ENCODE measurements at places on chromosomes 7 and 10.
A peak's percentile ranks its signal among the peaks of the same experiment; 100 is the strongest.

- no peak for DNase-seq
These were observed 148.6 kb upstream of the FAM3C start for GRCh38 chr7:121544726-121545125.

DNA sequence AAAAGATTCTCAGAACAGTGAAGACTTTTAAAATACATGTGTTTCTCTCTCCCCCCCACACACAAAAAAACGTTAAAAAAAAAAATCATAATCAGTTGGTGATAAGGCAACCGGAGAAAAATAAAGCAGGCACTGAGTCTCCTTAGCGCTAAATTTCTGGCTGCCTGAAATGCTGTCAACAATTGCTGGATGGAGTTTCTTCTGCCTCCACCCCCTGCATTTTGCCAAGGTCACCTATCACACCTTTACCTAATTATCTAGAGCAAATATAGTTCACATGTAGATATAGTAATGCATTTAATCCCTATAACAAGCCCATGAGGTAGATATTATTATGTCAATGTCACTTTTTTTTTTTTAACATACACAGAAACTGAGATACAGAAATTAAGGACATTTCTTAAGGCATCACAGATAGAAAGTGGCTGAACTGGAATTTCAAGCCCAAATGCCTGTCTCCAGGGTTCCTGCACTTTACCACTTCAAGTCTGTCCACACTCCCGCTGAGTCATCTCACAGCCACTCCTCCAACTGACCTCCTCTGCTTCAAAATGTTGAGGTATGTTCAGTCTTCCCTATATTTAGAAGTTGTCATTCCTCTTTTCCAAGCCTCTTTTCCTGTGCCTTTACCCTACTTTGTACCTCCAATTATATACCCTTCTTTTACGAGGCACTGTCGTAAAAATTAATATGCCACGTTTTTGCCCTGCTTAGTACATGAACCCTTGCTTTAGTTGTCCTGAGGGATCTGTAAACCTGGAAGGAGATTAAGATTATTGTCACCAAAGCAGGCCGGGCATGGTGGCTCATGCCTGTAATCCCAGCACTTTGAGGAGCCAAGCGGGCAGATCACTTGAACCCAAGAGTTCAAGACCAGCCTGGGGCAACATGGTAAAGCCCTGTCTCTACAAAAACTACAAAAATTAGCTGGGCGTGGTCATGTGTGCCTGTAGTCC, 72.8 kb upstream of the MPP7 start:
- no peak for DNase-seq

GRCh38 chr7:88316456-88316855, 9.8 kb upstream of the STEAP4 start:
- DNase-seq = no peak

DNA sequence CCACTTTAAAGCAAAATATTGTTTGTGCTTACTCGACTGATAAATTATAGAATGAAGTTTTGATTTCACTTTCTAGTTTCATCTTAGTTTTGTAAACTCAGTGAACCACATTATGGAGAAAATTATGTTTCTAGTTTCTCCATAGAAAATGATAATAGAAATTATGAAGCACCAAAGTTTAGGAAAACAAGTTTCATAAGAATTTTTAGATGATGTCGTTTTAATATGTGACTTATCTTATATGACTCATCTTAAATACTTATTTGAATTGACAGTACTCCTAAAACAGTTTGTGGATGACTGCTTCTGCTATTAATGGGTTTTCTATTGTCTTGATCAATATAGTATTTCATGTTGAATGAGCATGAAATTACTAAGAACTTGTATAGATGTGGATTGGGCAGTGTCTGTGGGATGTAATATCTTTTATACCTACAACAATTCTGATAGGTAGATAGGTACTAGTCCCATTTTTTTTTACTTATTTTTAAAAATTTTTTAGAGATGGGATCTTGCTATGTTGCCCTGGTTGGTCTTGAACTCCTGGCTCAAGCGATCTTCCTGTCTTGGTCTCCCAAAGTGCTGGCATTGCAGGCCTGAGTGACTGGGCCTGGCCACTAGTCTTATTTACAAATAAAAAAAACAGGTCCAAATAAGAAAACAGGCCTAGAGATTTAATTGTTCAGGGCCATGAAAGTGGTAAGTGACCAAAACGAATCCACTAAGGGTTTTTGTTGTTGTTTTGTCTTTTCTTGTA, 3.7 kb downstream of the HBP1 start:
- DNase-seq = no peak

- no peak for DNase-seq
These were observed 81.3 kb downstream of the PRKCQ start for GRCh38 chr10:6498771-6499170.

DNA sequence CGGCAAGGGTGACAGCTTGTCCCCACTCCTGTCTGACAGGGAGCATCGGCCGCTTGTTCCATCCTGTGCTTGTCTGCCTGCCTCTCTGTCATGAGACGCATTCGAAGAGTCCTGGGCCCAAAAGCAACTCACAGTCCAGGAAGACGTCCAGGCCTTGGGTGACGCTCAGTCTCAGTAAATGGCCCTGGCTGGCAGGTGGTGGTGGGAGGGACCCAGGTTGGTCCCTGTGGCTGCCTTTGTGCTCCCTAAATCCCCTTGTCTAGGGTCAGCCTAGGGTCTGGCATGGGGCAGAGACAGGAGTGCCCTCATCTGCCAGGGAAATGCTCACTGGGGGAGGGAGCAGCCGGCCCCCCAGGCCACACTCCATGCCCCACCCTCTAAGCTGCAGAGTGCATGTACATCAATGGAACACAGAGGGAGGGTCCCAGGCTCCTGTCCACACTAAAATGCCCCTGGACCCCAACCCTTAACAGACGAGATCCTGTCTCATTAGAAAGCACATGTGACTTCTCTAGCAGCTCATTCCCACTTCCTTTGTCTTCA, 295.2 kb upstream of the ZNF32 start:
- no peak for DNase-seq

- no peak for DNase-seq
These were observed 5.1 kb downstream of the DPY19L1 start for GRCh38 chr7:35032166-35032565.

GRCh38 chr7:71484380-71484779, 352.4 kb downstream of the GALNT17 start:
- no peak for DNase-seq

- no peak for DNase-seq
These were observed 160.1 kb downstream of the FZD1 start for GRCh38 chr7:91424371-91424770.

DNA sequence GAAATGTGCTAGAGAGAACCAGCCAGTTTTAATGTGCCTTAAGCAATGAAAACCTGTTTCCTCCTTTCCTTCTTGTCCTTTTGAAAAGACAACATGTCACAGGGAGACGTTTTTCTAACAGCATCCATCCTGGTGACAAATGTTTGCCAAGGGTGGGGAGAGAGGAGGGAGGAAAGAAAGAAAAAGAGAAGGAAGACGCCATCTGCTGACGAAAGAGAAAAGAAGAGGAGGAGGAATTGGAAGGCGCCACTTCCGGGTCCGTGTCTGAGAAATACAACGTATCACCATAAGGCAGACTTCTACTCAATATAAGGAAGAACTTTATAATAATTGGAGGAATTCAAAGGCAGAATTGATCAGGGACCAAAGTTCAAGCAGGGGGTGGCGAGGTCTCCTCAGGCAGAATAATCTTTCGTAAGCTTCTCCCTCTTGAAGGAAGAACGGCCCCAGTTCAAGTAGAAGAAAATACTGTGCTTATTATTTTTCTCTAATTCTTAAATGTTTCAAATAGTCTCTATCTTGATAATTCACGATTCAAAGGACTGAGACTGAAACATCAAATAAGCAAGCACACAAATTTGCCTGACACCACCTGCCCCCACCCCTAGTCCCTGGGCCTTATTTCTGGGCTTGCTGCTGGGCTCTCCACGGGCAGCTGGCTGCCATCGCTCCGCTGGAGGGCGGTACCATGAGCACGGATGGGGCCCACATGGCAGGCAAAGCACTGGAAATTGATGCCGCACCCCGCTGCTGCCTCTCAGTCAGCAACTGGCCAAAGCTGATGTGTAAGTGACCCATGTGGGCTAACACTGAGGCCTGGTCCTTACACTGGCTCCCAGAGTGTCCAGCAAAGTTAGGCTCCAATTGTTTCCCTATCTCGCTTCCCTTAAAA, 273.7 kb upstream of the KLF14 start:
- peak; percentile 63 for DNase-seq

GRCh38 chr10:103824281-103824680, 31.1 kb downstream of the SH3PXD2A start:
- no peak for DNase-seq

DNA sequence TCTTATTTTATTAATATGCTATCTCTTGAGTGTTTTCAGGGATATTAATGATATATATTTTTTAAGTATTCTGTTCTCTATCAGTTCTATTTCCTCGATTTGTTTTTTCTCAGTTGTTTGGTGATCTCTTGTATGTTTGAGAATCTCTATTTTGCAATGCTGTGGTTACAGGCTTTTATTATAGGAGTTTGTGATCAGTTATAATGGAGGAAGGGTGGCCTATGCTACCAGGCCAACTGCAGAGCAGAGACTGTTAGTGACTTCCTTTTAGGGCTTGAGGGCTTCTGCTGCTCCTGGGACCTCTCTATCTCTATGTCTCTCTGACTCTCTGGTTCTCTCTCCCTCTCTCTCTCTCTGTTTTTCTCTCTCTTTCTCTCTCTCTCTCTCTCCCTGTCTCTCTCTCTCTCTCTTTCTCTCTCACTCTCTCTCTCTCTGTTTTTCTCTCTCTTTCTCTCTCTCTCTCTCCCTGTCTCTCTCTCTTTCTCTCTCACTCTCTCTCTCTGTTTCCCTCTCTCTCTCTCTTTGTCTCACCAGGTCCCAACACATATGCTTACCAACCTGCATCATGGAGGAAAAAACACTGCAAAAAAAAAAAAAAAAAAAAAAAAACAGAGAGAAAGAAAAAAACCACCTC, 69.4 kb upstream of the CAV2 start:
- no peak for DNase-seq

DNA sequence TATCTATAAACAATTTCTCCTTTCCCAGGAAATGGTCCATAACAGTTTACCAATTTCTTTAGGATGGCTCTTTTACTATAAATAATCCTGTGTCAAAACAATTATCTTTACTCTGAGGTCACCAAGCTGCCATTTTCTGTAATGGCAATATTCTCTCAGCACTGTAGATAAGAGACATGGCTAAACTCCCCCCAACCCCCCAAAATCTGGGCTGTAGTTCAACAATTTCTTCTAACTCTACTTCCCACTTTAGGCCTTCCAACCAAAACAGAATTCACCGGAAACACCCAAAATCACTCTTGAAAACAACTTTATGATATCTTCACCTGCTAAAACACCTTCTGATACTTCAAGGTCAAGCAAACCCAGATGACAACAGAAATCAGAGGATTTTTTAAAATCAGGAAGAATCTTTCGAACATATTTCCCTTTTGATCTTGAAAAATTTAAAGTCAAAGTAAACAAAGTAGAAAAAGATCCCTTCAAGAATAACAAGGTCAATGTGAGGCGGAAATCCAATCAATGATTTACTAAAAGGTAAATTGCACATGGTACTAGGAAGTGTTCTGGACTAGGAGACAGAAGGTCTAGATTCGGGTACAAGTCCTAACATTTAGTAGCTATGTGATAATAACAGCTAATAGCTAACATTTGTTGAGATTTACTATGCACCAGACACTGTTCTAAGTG, 176.8 kb downstream of the CPEB3 start:
- DNase-seq = no peak

GRCh38 chr7:54465095-54465494, 77.1 kb upstream of the VSTM2A start:
- DNase-seq = no peak

DNA sequence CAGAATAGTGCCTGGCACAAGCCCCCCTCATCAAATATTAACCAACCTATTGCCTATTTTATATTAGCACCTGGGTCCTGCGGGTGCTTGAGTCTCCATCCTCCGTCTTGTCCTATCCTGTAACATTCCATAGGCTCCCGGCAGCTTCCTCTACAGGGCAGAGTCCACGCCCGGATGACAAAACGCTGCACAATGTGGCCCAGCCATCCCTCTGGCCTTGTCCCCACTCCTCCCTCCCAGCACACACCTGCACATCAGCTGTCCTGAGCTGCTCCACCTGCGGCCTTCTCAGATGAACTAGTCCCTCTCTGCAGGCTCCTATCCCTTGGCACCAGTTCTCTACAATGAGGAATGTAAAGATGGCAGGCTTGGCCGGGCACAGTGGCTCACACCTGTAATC, 153.5 kb upstream of the PDE1C start:
- DNase-seq = no peak

DNA sequence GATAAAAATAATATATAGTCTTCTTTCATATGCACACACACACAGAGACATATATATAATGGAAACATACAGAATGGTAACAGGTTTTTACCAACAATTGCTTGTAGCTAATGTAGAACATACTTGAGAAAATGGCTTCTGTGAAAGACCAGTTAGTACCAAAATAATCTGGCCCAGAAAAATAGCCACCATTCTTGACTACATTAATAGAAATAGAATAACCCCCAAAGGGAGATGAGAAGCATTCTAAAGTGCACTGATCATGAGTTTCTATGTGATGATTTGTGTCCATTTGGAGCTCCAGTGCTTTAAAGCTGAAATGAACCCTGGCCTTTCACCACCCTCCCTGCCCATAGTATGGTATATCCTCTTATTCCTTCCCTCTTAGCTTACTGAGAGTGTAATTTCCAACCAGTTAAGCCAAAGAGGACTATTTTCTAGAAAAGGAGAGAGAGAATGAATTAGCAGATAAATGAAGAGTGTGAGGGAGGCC, 22.9 kb upstream of the IFIT2 start:
- no peak for DNase-seq

DNA sequence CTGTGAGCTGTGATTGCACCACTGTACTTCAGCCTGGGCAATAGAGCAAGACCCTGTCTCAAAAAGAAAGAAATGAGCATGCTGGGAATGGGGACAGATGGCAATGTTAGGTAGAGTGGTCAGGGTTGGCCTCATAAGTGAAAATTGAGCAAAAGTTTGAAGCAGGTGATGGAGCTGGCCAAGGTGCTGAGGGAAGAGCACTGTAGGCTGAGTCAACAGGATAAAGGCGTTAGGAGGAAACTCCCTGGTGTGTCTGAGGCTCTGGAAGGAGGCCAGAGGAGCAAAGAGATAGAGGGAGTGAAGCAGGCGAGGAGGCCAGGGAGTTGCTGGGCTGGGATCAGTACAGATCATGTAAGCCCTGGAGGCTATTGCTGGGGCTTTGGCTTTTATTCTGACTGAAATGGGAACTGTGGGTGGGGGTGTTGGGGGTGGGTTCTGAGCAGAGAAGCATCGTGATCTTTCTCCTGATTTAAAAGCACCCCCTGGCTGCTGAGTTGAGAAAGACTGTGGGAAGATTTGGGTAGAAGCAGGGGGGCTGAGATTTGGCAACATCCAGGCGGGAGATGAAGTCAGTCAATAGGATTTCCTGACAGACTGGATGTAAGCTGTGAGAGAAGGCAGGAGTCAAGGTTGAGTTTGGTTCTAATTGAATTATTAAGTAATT, 52.5 kb upstream of the VKORC1L1 start:
- DNase-seq = no peak

- no peak for DNase-seq
These were observed 715.7 kb downstream of the GRID1 start for GRCh38 chr10:85650791-85651496.
